NCI-H2029 treated with DMSO at 0.1 percent for 48 hours (cell line): ENCODE measurements at places on chromosomes 3 and 15.

DNA sequence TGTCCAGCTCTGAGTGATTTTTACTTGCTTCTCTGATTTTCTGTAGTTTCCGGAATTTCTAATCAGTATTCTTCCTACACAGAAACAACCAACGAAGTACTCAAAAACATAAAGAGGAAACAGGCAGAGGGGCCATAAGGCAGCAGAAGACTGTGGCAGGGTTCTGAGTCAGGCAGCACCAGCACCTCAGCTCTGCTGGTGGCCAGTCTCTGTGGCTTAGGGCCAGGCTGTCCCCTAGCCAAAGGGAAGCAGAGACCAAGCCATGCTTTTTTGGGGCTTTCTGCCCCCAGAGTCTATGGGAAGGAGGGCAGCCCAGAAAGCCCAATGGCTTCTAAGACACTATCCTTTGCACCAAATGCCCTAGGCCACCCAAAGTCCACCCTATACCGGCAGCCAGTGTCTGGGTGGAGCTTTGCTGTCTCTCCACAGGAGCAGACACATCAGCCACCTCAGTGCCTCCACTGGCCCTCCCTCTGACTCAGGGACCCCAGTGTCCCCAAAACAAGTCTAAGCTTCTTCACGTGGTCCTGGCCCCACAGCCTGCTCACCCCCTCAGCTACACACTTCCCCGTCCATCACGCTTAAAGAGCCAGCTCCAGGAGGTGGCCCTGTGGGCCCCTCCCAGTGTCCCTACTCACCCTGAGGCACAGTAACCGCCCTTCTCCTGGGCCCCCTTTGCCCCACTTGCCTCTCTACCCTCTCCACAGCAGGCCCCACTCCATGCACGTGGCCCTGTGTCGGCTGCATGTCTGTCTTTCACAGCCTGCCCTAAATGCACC is 46.2 kb downstream of the CCDC12 start:
- DNase-seq, result no peak

- DNase-seq, result no peak
Observed at GRCh38 chr3:128849911-128850455, 29.4 kb upstream of the ACAD9 start.

GRCh38 chr15:68427366-68427765 is 4.6 kb downstream of the ITGA11 start:
- no peak for DNase-seq

DNA sequence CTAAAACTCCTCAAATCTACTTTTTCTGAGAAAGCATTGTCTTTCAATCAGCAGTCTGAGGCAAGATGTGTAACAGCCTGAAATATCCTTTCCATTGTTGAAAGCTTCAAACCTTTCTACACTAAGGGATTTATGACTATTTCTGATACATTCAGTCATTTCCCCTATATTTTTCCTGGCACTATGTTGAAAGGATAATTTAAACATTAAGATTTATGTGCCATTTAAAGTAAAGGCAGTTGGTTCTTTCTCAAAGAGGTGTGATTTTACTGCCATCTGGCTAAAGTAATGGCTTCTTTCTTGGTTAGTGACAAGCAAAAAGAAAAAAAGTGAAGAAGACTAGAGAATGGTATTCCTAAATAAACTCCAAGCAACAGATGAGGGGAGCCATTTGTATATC is 249.6 kb upstream of the COL8A1 start:
- DNase-seq, result no peak

DNA sequence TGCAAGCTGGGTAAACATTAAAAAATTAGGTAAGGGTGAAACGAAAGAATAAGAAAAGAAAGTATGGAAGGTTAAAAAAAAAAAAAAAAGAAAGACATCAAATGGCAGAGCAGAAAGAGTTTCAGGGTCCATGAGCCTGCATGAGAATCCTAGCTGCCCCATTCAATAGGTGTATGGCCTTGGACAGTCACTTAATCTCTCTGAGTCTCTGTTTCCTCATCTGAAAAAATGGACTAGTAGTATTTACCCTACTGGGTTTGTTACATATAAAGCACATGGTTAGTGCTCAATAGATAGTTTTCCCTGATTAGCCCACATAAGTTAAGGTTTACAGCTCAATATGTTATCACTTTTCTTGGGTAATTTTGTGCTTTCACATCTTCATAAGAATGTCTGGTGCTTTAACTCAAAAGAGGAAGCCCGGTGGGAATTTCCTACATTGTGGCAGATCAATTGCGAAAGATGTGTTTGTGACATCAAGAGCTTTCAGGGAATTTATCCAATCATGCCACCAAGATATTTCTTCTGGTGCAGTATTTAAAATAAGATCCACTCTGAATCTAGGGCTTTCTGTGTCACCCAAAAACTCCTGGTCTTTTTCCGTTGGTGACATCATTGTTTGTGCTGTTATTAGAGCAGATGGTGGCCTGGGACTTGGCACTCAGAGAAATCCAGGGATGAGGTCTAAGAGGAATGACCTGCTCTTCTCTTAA is 57.2 kb upstream of the UBE2E1 start:
- DNase-seq, result no peak

- peak; percentile 23 for DNase-seq
Observed at GRCh38 chr3:19348941-19349564, 200.7 kb downstream of the KCNH8 start.

GRCh38 chr3:29534006-29534405 is 253.1 kb downstream of the RBMS3 start:
- no peak for DNase-seq

DNA sequence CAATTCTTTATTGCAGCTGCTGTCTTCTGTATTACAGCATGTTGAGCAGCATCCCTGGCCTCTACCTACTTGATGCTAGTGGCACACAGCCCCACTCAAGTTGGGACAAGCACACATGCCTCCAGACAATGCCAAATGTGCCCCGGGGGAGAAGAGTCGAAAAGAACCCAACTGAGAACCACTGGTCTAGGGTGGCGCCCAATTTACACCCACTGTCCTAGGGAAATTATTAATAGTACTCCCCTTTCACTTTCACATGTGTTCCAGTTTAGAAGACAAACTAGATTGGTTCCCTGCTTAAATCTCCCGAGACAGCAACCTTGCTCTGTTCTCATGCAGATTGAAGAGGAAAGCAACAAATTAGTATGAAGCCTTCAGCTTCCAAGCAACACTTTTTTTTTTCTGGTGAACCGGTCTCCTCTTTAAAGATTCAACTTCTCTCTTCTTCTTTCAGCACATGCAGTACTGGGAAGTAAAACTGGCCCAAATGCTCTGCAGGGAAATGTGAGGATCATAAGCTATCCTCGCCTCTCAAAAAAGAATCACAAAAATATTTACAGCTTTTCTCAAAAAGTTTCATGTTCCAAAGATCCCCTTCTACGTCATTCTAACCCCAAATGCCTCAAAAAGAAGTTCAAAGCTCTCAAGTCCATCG is 823.9 kb upstream of the CFAP20DC start:
- DNase-seq, result no peak

GRCh38 chr15:72184165-72184811 is 13.3 kb downstream of the GRAMD2A start:
- no peak for DNase-seq

GRCh38 chr3:196082619-196082971 is 705 bp upstream of the TFRC start:
- peak; percentile 47 for DNase-seq

- DNase-seq, result no peak
Observed at GRCh38 chr15:89362203-89363101, 27.8 kb upstream of the POLG start.

DNA sequence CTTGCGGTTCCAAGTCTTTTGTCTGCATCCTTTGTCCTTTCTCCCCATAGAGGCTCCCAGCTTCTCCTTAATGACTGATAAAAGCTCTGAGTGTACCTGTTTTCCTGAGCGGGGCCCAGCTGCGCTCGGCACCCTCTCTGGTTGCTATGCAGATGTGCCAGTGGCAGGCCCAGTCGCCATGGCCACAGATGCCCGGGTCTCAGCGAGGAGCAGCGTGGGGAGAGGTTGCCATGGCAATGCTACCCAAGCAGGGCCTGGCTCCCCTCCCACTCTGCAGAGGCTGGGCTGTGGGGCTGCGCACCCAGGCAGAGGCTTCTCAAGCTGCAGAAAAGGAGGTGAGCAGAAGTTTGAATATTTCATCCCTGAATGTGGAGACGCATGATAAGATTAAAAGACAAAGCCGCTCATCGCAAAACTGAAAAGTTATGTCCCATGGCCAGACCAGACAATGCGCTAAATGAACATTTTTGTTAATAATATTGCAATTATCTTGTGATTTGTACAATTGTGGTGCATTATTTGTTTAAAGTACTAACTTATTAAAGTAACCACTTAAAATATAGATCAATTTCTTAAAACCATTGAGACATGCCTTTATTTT is 66.1 kb downstream of the TPRA1 start:
- no peak for DNase-seq

DNA sequence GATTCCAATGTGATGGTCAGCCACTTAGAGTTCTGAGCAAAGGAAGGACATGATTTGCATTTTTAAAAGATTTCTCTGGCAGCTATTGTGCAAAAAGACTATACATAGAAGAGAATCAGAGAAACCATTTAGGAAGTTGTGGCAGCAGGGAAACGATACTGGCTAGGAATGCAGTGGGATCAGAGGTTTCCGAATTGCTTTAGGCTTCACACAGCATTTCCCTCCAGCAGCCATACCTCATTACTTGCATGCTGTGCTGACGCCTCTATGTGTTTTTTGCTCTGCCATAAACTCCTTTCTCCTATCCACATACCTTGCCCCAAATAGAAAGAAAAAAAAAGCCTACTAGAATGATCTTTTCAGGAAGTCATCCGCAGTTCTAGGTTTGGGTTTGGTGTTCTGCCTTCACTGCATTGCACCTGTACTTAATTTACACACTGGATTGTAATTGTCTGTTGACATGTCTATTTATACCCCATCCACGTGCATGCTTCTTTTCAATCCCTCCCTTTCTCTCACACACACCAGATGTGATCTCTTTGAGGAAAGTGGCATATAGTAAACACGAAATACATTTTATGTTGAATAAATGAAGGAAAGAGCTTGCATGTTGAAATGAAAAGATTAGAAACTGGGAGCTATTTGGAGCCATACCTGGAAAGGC is 860.3 kb upstream of the SEMA6D start:
- DNase-seq, result no peak

- no peak for DNase-seq
Observed at GRCh38 chr3:177607589-177607988, 410.3 kb upstream of the TBL1XR1 start.

DNA sequence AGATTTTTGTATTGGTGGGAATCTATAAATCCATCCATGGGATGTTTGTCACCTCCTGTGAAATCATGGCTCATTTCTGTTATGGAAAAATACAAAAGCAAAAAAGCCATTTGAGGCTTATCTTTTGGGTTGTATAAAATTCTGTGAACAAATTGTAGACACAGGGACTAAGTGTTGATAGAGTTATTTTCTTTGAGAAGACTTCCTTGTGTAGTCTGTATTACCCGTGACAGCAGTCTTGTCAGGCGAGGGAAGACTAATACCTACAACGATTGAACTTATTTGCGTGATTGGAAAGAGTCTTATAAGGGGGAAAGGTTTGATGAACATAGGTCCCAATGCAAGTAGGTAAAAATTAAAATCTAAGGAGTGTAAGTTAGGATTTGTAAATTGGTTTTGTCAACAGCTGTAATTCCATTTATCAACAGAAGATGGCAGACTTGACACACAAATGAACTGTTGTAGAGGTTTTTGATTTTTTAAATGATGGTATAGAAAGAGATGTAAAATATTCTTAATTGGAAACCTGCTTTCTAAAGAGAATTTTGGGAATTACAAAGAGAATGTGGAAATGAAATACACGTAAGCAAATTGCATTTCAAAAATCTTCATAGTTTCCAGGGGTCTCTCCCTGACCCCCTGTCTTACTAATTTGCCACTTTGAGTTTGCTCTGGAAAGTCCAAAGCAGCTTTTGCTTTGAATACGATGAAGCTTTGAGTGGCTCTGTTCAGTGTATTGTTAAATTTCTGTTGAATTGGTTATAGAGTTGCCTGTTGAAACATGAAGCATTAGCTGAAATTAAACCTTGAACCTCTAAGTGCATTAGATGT is 33.2 kb downstream of the SLC25A26 start:
- no peak for DNase-seq
